ENCODE measurements at places on chromosomes 3 and 15. TPM values are rescaled to one million over a fixed set of nuclear protein-coding genes. Genes with fewer than 3 reads are reported as not detected.

Gene IL5RA
- 0.78 TPM for total RNA-seq

Gene SLC12A1
- total RNA-seq, result 0.16 TPM

Gene DNAJA4
- total RNA-seq, result 30.4 TPM

Gene FAM81A
- 93.1 TPM for total RNA-seq

Gene TF
- 2.5 TPM for total RNA-seq

Gene SNX22
- total RNA-seq, result 14.5 TPM

Gene TMEM158
- 23.4 TPM for total RNA-seq

Gene LRIG1
- 72.7 TPM for total RNA-seq

Gene PFKFB4
- total RNA-seq, result 19.2 TPM

Gene PLSCR2
- not detected for total RNA-seq

Gene IGF2BP2
- 27.0 TPM for total RNA-seq

Gene GHSR
- total RNA-seq, result not detected
